ENCODE measurements at places on chromosomes 12 and 14.

- no peak for DNase-seq
Measured at GRCh38 chr12:132545164-132545953, 55.4 kb downstream of the FBRSL1 start.

- no peak for DNase-seq
Measured at GRCh38 chr12:123961585-123962345, 10.9 kb downstream of the CCDC92 start.

DNA sequence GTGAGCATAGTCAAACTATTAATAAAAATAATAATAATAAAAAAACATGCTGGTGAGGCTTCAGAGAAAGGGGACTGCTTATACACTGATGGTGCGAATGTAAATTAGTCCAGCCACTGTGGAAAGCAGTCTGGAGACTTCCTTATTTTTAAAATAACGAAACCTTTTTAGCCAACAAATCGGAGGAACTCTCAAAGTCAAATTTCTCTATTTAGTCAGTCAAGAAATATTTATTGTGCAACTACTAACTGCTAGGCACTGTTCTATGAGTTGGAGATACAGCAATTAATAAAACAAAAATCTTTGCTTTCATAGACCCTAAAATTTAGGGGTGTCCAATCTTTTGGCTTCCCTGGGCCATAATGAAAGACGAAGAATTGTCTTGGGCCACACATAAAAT is 10.8 kb downstream of the TAOK3 start:
- no peak for DNase-seq

DNA sequence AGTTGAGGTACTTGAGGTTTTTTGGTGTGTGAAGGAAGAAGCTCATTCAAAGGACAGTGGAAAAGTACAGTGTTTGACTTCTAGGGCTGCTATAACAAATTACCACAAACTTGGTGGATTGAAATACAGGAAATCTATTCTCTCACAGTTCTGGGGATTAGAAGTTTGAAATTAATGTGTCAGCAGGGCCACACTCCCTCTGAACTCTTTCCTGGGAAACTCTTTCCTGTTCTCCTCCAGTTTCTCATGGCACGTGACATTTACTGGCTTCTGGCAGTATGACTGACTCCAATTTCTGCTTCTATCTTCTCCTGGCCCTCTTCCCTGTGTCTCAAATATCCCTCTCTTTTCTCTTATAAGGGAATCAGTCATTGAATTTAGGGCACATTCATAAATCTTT is 160.2 kb downstream of the CCDC91 start:
- DNase-seq: no peak

GRCh38 chr14:38505221-38505972 is 249.5 kb upstream of the CLEC14A start:
- DNase-seq: no peak

- no peak for DNase-seq
Measured at GRCh38 chr14:70086685-70087379, 101.9 kb downstream of the SLC8A3 start.

DNA sequence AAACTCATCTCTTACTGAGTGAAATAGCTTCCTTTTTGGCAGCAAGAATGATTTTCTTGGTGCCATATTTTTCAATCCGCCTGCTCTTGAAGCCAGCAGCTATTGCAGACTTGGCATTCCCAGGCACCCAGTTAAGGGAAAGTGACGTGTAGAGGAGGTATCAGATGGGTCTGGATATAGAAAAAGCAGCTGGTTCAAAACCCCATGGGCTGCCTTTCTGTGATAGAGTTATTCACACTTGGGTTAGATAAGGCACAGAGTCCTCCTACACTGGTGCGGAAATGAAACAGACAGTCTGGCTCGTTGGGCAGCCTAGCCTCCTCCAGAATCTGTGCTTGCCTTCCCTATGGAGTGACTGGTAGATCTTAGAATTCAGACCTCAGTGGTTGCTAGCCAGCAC is 62.2 kb downstream of the PTPN11 start:
- DNase-seq: no peak

DNA sequence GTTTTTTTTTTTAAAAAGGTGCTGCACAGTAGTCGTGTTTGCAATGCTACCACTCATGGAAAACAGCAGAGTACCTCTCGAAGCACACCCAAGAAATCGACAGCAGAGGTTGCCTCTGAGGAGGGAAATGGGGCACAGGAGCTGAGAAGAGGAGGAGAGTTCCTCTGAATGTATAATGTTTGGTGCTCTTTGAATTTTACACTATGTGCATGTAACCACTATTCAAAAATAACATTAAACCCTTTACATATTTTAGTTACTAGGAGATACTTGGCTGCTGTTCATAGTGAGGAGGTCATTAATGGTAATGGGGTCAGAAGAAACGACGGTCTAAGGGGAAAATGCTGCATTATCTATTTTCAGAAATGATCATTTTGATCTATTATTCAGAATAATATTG is 129.4 kb upstream of the CLEC14A start:
- no peak for DNase-seq

DNA sequence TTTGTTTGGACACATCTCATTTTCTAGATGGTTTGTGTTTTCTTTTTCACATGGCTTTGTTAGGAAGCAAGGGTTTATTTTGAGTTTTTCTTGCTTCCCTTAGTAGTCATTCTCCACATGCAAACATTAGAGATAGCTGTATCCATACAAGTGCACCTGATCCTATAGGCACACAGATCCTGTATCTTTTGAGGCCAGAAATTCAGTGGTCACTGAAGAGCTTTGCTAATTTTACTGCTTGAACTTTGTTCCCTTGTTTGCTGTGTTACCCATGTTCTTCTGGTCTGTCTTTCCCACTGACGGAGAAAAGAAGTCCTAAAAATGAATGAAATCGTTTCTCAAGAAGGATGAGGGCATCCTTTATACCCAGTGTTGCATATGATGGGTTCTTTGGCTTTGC is 14.7 kb downstream of the HMGA2 start:
- DNase-seq: no peak

GRCh38 chr12:119691202-119691810 is 23.4 kb downstream of the PRKAB1 start:
- DNase-seq: no peak

- DNase-seq: no peak
Measured at GRCh38 chr12:69331909-69332684, 16.1 kb upstream of the LYZ start.

GRCh38 chr12:126083926-126084325 is 1018.7 kb downstream of the AACS start:
- no peak for DNase-seq

GRCh38 chr12:52086366-52086765 is 6.9 kb downstream of the SMIM41 start:
- no peak for DNase-seq

DNA sequence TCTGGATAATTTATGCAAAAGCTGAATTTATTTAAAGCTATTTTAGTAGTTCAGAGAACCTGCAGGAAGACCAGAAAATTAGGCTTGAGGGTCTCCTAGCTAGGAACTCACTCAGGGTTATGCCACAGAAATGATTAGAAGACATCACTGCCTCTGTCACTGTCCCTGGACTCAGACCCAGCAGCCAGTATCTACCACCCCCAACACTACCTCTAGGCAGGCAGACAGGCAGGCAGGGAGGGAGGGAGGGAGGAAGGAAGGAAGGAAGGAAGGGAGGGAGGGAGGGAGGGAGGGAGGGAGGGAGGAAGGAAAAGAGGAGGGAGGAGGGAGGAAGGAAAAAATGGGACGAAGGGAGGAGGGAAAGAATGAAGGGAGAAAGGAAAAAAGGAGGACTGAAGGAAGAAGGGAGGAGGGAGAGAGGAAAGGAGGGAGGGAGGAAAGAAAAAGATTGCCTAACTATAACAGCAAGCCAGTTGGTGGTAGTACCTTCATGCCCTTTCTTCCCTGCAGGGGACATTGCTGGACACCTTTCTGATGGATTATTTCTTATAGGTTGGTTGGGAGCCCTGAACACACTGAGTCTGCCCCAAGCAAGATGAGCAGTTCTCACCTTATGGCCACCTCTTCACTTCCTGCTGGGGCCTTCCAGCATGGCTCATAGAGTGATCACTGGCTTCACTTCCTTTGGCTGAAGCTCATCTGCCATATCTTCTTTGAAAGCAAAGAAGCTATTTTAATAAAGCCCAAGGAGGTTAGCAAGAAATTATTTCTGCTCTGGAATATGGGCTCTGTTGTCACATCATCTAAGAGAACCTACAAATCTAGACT is 49.7 kb downstream of the KICS2 start:
- DNase-seq: no peak

- DNase-seq: no peak
Measured at GRCh38 chr12:70644861-70645260, 7.6 kb upstream of the PTPRB start.

GRCh38 chr12:79547735-79548609 is 142.8 kb downstream of the PAWR start:
- no peak for DNase-seq

GRCh38 chr12:52212701-52213563 is 20.1 kb upstream of the KRT7 start:
- DNase-seq: no peak

DNA sequence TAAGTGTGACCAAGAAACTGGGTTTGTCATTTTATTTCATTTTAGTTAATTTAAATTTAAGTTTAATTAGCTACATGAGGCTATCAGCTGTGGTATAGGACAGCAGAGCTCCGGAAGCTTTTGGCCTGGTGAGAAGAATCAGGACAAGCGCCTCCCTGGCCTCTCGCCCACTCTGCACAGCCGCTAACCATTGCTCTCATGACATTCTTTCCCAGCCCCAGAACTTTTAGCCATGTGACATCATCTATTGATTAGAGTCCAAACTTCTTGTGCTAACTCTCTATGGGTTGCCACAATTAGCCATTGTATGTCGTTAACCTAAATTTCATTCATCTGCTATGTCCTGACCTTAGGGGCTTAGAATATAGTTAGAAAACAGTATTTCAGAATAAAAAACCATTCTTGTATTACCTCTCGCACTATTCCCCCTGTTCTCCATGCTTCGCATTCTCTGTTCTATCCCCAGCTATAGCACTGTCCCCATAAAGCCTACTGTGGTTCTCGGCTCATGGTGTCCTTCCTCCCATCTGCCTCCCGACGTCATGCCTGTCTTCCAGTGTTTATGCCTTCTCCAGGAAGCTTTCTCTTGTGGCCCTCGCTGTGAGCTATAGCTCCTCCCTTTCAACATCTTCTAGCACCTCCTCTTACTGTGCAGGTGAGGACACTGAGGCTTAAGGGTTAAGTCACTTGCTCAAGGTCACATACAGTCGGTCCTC is 23.5 kb downstream of the SSH1 start:
- no peak for DNase-seq

DNA sequence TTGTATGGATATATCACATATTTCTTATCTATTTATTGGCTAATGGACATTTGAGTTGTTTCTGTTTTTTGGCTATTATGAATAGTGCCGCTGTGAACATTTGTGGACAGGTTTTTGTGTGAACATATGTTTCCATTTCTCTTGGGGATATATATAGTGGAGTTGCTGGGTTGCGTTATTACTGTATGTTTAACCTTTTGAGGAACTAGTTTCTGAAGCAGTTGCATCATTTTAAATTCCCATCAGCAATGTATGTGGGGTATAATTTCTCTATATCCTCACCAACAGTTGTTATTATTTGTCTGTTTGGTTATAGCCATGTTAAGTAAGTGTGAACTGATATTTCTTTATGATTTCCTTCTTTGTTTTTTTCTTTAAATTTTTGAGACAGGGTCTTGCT is 10.7 kb downstream of the TCTN2 start:
- no peak for DNase-seq

DNA sequence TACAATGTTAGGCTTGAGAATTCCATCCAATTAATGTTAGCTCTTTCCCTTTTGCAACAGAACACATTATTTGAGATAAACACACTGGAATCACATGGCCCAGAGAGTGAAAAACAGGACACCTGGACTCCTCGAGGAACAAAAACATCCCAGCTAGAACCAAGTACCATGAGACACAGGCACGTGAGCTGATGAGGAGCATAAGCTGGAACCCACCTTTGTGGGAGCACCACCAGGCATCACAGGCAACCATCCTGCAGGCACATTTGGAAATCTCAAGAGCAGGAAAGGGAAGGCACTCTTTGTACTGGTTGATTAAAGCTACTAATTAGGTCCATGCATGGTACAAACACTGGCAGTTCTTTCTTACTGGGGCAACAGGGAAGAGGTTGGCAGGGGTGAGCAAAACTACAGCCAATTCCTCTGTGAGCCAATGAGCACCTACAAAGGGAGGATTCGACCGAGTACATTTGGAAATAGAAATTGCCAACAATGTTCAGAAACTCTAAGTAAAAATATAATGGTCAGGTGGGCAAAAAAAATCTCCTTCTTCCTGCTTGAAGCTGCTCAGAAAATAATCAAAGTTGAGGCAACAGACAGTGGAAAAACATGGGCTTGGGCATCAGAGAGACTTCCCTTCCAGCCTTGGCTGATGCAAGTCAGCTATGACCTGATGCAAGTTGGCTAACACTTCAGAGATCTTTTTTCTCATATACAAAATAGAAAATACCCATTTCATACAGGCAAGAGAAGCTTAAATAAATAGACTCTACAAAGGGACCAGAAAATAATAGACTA is 216.7 kb downstream of the NUAK1 start:
- peak; percentile 67 for DNase-seq

DNA sequence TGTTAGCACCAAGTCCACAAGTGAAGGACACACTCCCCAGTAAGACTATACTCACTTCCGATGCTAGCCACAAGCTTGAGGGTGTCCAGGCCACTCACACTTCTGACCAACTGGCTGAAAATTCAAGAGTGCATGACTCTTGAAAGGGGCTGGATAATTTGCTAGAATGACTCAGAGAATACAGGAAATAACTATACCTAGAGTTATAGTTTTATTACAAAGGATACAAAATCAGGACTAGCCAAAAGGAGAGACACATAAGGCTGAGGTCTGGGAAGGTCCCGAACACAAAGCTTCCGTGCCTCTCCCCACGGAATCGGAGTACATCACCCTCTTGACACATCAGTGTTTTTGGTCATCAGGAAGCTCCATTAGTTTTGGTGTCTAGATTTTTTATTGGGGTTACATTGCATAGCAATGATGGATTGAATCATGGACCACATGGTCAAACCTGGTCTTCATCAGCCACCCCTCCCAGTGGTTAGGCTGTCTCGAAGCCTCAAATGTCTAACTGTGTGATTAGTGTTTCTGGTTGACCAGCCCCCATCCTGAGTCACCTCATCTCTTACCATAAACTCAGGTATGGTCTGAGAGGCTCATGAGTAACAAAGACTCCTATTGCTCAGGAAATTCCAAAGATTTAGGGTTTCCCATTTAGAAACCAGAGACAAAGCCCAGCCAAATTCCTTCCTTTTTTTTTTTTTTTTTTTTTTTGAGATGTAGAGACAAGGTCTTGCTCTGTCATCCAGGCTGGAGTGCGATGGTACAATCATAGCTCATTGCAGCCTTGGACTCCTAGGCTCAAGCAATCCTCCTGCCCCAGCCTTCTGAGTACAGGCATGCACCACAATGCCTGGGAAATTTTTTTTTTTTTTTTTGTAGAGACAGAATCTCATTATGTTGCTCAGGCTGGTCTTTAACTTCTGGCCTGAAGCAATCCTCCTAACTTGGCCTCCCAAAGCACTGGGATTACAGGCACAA is 472.0 kb upstream of the TBX3 start:
- DNase-seq: no peak
